Stimulated activated CD8-positive, alpha-beta memory T cell treated with anti-CD3 and anti-CD28 coated beads, Interleukin-7, amount 100 ng/mL, for 24 hours (primary cell): ENCODE measurements at places on chromosomes 5 and 9.

GRCh38 chr5:68862560-68862959 is 231.3 kb upstream of the SLC30A5 start:
- DNase-seq, result no peak

DNA sequence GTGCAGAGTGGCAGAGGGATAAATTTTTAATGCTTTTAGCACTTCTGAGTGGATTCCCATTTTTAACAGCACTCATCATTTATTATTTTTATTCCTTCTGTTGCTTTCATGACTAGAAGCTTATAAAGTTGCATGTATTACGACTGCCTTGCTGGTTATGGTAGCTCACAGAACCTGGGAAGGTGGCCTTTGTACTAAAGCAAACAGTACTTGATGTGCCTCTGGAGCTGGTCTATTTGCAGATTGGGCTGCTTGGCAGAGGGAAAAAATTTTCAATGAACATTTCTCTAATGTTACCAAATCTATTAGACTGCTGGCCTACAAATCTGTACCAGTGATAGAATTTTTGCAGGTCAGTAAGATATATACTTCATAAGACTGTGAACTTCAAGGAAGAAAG is 274.5 kb upstream of the C9orf72 start:
- DNase-seq, result no peak

GRCh38 chr5:54547711-54548250 is 30.2 kb downstream of the SNX18 start:
- DNase-seq, result no peak

- no peak for DNase-seq
Measured at GRCh38 chr5:149887622-149888183, 56.9 kb downstream of the PDE6A start.

DNA sequence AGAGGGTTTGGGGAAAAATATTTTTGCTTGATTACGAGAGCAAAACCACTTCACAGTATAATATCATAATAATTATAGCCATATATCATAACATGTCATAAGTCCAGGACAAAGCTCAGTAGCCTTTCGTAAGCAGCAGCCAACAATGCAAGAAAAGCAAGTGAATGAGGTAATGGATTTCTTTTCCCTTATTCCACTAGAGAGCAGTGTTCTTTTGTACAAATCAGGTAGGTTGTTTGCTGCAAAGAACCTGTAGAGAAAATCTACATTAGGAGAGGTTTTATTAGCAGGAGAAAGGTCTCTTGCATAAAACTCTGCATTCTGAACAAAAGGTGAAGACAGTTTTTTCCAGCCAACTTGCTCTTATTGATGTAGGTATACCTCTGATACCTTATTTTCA is 1033.4 kb downstream of the TLE4 start:
- no peak for DNase-seq

GRCh38 chr9:92986176-92987119 is 39.1 kb downstream of the FGD3 start:
- no peak for DNase-seq

GRCh38 chr5:18872978-18873377 is 1115.0 kb downstream of the CDH18 start:
- DNase-seq, result no peak

DNA sequence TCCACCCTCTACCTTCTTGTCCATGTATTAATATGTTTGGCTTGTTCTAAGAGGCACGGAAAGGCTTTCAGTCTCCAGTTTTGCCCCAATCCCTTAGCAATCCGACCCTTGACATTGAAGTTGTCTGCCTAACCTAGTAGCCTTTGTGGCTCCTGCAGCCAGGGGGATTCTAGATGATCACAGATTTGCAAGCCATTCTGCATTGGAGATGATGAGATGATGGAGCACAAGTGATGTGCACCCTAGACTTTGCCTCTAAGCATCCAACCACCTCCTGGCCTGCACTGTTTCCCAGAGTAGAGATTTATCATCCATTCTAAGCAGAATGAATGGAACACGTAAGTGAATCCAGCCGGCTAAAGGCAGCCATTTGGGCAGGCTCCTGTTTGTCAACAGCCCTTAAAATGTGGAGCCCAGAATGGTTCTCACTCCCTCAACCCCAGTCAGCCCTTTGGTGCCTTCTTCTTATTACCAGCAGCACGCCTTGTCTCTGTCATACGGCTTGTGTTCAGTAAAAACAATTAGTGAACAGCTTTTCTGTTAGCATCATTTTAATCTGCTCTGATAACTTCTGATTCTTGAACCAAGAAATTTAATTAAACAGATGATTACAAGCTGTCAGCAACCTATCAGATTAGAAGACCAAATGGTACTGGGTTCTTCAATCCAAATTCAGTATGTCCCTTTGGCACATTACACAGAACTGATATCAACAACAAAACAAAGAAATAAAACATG is 5.7 kb upstream of the TRAF1 start:
- no peak for DNase-seq

GRCh38 chr9:69963803-69964202 is 79.8 kb upstream of the MAMDC2 start:
- no peak for DNase-seq

- no peak for DNase-seq
Measured at GRCh38 chr9:21688108-21689102, 114.0 kb upstream of the MTAP start.

DNA sequence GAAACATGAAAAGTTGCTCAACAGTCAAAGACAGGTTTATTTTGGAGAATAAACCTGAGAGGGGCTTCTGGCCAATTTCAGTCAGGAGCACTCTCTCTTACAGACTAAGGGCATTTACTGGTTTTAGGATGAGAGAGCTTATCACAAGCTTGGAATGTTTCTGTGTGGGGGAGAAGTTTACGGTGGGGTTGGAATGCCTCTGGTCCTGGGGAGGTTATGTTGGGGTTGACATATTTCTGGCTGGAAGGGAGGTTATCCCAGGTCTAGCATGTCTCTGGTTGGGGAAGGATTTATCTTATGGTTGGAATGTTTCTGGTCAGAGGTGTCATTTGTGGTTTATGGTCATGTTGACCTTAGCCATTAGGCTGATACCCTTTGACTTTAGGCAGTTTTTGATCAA is 1867.3 kb downstream of the EFNA5 start:
- no peak for DNase-seq

DNA sequence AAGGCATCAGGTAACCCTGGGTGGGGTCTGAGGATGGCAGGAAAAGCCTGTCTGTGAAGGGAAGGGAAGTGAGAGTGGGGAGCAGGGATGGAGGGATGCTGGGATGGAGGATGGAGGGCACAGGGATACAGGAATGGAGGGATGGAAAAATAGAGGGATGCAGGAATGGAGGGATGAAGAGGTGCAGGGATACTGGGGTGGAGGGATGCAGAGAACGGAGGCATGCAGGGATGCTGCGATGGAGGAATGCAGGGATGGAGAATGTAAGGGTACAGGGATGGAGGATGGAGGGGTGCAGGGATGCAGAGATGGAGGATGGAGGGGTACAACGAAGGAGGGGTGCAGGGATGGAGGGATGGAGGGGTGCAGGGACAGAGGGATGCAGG is 9.1 kb downstream of the PTGES2 start:
- DNase-seq, result no peak

DNA sequence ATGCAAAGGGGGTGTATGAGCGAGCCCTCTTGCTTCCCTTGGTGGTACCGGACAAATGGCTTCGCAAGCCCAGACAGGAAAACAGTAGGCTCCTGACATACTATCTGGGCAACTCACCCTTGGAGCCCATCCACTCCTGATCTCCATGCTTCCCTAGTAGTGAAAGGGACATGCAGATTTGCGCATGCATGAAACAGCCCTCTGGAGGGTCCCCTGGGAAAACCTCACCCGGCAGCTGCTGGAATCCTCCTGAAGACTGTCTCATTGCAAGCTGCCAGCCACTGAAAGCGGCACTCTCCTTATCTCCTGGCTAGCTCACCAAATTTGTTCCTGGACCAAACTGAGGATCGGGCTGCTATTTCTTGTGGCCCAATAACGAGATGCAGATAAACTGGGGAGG is 10.2 kb downstream of the ZNF169 start:
- DNase-seq, result no peak

- DNase-seq, result no peak
Measured at GRCh38 chr5:168765551-168766425, 186.6 kb upstream of the PANK3 start.

- no peak for DNase-seq
Measured at GRCh38 chr9:8011974-8012373, 212.4 kb upstream of the DMAC1 start.

- no peak for DNase-seq
Measured at GRCh38 chr9:101528015-101528414, 5.6 kb upstream of the RNF20 start.
